Naive B cell (primary cell): ENCODE measurements at places on chromosomes 5 and 9.
A peak's percentile ranks its signal among the peaks of the same experiment; 100 is the strongest.

- peak; percentile 18 for DNase-seq
Observed at GRCh38 chr9:126860757-126861466, 473 bp downstream of the ZBTB34 start.

GRCh38 chr5:72353046-72353445 lies 32.9 kb downstream of the PTCD2 start:
- DNase-seq: no peak

DNA sequence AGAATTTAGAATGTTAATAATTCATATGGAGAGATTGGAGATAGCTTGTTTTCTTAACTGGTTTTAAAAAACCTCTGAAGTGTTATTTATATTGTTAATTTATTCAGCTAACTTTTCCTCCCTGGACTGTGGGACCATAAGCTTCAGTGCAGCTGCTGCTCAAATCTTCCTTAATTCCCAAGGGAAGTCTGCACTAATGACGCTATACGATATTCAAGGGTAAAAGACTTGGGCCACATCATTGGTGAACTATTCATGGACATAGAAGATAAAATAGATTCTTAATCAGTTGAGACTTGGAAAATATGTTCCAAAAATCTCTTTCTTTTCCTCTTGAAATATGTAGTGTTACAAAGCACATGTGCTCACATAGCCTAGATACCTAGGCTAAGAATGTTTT lies 31.1 kb upstream of the GAS1 start:
- DNase-seq: no peak

DNA sequence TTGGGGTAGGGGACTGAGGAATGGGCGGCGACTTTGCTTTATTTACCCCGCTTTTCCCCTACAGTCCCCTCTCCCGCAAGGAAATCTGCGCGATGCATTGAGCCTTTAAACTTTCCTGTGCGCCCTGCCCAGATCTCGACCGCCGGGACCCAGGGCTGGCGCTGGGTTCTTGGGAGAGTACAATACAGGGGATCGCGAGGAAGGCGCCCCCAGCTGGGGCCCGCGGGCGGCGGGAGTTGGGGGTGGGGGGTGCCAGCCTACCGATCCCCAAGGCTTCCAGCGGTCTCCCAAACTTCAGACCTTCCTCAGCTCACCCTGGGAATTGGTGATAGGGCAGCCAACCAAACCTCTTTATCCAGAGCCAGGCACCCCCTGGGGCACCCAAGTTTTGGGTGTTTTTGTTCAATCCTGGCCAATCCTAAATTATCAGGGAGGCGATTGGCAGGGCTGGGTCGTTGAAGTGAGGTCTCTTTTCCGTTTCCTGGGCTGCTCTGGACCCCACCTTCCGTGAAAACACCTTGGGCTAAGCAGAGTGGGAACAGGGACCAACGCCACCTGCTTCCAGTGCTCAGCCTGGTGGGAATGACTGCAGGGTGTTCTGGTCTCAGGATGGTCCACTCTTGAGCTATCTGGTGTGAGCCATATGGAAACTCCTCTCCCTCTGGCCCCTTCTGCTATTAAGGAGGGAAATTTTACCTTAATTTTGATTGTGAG lies 51.4 kb upstream of the DAB2IP start:
- no peak for DNase-seq

DNA sequence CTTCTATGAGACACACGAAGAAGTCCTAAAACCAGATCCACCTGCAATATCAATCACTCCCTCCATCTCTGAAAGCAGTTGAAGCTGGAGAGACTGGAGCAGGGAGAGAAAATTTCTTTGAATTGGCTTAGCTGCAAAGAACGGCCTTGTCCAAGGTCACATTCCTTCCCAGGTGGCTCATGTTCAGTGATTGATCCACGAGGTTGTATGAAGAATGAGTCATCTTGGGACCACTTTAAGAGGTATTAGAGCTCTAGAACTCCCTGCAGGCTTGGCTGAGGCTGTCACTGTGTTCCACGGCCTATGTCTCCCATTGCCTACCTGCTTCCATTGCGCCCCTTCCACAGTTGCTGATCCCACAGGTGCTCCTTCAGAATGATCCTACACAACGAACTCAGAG lies 68.2 kb downstream of the HMHB1 start:
- no peak for DNase-seq
